Karpas-422 (cell line): ENCODE measurements at places on chromosomes 13 and 19.

GRCh38 chr19:27764186-27764804 lies 1448.7 kb downstream of the UQCRFS1 start:
- no peak for DNase-seq

GRCh38 chr13:33692531-33692930 lies 125.4 kb upstream of the RFC3 start:
- DNase-seq: no peak

DNA sequence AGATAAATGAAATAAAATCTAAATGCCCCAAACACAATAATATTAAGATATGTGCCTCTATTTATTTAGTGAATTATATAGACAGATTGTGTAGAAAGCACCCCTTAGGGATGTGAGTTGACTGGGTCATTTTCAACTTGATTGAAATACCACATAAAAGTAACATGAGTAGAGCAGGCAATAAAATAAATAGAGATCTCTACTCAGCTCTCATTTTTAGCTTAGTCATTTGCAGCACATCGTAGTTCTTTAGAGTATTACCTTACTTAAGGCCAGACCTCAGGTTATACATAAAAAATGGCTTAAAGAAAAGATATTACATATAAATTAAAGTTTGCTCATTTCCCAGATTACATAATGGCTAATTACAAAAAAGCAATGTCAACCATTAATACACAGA lies 1525.6 kb upstream of the PRR20A start:
- DNase-seq: no peak

DNA sequence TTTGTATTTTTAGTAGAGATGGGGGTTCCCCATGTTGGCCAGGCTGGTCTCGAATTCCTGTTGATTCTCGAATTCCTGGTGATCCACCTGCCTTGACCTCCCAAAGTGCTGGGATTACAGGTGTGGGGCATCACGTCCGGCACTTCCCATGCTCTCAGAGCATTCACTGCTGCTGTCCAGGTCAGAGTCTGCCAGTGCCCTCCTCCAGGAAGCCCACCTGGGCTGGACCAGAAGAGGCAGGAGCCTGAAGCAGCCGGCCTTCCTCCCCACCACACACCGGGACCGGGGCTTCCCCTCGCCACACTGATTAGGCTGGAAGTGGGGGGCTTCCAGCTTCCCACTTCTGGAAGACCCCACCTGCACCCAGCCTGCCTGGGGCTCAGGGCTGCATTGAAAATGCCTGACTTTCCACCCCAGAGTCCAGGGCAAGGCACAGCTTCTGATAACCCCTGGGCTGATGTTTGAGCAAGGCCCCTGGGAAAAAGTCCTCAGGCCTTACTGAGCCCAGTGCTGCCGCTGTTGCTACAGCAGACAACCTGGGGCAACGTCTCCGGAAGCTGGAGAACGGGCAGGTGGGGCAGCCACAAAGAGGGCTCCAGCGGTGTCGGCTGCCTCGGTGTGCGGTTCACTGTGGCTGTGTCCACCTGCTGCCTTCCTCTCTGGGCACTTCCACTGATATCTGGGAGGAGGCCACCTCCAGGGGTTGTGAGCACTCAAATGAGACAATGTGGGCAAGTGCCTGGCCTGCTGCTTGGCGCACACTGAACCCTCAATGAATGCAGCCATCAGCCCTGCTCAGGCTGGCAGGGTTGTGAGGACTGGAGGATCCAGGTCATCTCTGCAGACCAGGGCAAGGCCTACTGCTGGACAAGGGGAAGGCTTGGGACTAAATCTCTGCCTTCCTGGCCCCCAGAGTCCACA lies 22.6 kb downstream of the CEBPA start:
- no peak for DNase-seq

- DNase-seq: no peak
These were observed 1.1 kb downstream of the SOX1 start for GRCh38 chr13:112067871-112068539.
